Chondrocyte (in vitro differentiated cells): ENCODE measurements at places on chromosomes 5 and 9.
A peak's percentile ranks its signal among the peaks of the same experiment; 100 is the strongest.

DNA sequence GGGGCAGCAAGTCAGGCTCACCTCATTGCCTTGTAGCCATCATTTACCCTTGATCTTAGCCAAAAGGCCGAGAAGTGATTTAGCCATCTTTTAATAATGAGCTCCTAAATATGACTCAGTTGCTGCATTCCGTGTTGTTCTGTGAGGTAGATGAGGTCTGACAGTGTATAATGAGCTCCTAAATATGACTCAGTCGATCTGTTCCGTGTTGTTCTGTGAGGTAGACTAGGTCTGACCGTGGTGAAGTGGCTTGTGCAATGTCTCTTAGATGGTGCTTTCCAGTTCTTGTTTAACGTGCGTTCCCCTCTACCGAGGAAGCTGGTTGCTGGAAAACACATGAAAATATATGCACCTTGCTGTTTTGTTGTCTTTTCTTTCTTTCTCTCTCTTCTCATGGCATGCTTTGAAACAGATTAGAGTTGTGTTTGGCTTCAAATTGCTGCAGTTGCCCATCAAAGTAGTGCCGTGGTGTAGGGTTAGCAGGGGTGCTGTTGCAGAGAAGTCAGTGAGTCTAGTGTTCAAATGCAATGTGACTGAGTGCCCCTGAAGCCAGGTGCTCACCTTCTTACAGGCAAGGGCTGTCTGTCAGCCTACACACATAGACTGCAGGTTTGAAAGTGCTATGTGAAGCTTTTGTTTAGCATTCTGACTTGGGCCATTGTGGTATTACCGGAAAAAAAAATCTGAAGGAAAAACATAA lies 118.6 kb downstream of the KDM4C start:
- DNase-seq = no peak

DNA sequence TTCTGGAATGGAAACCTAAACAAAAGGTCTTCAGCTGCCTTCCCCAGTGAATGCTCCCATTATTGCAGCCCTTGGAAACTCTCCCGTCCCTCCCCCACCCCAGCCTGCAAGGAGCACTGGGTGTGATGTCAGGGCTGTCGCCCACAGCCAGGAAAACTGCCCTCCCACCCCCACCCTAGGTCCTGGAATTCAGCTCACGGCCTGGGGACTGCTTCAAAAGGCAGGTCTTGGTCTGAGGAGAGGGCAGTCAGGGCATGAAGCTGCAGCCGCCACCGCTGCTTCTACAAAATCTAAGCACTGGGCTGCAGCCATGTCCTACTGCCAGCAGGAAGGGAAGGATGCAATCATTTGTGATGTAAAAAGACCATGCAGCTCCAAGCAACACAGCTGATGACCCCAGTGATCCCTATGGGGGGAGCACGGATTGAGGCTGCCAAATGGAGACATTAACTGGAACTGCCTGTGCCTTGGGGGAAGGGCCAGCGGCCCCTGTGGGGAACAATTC lies 11.4 kb downstream of the GRHPR start:
- DNase-seq = no peak

DNA sequence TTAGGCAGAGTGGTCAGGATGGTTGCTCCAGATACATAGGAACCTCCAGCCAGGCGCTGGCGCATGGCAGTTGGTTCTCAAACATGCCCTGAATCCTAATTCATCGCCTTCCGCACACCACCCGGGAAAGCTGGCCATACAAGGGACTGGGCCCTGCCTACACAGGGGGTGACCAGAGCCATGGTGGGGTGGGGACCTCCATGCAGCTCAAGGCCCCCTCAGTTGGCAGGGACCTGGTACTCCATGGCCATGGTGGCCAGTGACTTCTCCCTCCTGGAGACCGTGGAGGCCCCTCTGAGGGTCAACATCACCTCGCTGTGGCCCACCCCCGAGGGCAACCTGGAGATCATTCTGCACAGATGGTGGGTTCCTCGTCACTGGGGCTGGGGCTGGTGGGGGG lies 26.8 kb downstream of the PAEP start:
- peak; percentile 63 for DNase-seq

GRCh38 chr9:16184964-16185646 lies 632.3 kb downstream of the CCDC171 start:
- DNase-seq = no peak

DNA sequence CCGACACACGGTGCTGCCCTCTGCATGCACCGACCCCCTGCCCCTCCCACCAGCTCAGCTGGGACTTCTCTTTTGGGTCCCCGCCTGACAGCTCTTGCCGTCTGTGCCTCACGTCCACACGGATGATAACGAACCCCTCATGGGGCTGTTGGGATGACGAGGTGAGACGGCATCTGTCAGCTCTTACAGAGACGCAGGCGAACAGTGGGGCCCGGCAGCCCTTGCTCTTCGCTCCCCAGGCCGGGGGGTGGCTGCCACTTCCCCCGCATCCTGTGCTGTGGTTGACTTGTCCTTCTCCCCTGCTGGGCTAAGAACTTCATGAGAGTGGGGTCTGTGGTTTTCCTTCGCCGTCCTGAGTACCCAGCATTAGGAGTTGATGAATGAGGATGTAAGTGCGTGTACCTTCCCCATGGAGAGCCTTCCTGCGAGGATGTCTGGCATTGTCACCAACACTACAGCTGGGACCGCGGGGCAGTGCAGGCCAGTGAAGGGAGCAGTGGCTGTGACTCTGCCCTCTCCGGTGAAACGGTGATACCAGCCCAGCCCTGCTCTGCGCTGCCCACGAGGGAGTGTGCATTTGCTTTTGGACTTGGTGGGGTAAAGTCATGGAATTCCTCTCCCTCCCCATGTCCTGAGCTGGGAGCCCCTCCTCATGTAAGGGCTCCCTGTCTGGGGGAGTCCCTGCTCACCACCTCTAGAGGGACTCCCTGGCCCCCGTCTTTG lies 23.2 kb downstream of the HK3 start:
- DNase-seq = no peak

DNA sequence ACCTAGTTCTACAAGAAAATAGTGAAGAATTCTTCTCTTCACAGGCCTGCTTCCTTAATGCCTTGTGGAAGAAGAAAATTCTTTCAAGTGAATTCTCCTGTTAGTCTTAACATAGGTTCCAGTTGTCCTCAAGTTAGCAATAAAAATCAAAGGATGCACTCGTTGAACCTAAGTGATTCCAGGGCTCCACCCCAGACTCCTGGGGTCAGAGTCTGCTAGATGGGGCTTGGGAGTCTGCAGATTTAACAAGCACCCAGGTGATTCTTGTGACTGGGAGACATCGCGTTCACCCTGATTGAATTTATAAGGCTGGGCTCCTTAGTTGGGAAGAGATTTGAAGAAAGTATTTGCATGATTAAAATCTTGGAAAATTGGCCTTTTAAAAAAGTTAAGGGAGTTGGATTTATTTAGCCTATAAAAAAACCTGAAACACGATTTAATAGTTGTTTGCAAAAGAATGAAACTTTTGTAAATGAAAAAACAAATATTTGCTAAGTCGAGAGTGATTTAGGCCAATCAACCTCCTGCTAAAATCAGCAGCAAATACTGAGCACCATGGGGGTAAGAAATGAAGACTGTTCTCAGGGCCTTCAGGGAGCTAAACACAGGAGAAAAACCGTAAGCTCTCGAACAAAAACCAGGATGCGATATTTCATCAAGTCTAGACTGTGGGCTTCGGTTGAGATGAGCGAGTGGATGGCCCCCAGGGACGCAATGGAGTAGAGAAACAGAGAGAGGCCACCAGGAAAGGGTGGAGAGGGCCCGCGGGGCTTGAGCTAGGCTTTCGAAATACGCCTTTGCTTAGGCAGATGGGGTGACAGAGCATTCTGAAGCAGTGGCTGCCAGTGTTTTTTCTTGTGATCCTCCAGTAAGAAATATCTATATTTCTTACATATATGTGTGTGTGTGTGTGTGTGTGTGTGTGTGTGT lies 86.9 kb upstream of the TTC23L start:
- no peak for DNase-seq

- no peak for DNase-seq
Measured at GRCh38 chr9:118325757-118326156, 621.6 kb downstream of the TLR4 start.

GRCh38 chr5:174832811-174833210 lies 108.4 kb downstream of the MSX2 start:
- no peak for DNase-seq

- DNase-seq = no peak
Measured at GRCh38 chr5:177188775-177189174, 55.2 kb downstream of the NSD1 start.

- no peak for DNase-seq
Measured at GRCh38 chr9:107266624-107267368, 16.3 kb upstream of the RAD23B start.

- DNase-seq = no peak
Measured at GRCh38 chr5:40389591-40389990, 290.1 kb upstream of the PTGER4 start.

- DNase-seq = no peak
Measured at GRCh38 chr5:112548246-112548881, 129.3 kb upstream of the EPB41L4A start.

DNA sequence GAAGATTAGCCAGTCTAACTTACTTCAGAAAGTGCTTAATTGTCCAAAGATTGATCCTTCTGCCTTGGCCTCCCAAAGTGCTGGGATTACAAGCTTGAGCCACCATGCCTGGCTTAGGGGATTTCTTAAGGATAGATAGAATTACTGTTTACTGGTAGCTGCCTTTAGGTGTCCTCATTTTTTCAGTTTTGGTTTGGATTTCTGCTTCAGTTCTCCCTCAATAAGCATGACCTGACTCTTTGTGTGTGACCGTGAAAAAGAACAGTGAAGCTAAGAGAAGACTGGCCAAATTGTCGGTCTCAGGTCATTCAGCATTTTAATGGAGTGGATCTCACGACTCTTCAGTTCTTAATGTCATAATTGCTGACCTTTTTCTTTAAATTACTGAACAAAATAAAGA lies 22.9 kb upstream of the CMYA5 start:
- no peak for DNase-seq

- DNase-seq = no peak
Measured at GRCh38 chr9:105676351-105676923, 14.2 kb downstream of the TAL2 start.

DNA sequence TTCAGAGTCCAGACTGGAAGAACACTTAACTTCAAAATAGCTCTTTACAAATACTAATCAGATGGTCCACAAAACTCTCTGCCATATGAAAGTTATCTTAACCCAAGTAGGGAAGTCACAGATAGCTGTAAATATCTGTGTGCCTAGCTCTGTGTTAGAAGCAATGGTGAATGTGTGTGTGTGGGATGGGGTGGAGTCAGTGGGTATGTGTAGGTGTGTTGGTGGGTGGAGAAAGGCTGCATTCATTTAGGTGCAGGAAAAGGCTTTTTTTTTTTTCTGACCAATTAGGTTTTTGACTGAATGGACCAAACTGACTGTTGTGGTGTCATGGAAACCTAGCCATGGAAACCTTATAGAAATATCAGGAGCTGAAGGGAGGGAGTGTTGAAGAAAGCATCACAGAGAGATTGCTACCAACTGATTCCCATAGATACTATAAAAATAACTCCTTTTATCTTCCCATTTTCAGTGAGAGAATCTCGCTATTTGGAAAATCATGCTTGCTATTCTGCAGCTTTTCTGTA lies 156.2 kb upstream of the NR3C1 start:
- no peak for DNase-seq

- DNase-seq = no peak
Measured at GRCh38 chr5:118593003-118593328, 395.4 kb downstream of the DTWD2 start.

DNA sequence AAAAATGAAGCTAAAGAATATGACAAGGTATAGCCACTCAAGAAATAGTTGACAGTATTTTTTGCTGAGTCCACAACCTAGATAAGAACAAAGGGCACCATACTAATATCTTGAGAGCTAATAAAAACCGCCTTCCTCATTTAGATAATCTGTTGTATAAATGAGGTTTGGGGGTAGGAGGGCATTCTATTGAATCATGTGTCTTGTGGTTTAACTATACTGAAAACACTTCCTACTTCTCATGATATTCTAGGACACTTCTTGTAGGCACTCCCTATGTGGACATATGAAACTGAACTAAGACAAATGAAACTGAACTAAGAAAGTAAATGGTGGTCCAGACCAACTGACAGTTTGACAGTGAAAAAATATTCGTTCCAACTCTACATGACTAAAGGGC lies 1268.5 kb upstream of the C9orf72 start:
- no peak for DNase-seq

GRCh38 chr5:155807884-155808576 lies 518.9 kb upstream of the SGCD start:
- no peak for DNase-seq

DNA sequence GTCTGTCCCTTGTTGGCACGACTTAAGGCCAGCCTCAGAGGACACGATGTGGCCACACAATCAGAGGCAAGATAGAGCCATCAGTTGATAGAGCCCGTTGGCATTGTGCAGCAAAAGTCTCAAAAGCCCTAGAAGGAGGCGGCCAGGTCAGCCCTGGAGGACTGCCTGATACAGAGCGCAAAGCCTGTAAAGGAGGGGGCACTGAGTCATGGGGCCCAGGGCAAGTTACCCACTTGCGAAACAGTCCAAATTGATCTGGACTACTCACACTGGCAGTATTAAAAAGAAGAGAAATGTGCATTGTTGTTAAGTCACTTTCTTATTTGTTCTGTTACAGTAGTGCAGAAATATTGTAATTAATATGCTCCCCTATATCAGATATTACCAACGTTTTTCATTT lies 51.5 kb downstream of the KLF9 start:
- no peak for DNase-seq

GRCh38 chr5:116681334-116682013 lies 106.9 kb upstream of the SEMA6A start:
- no peak for DNase-seq

DNA sequence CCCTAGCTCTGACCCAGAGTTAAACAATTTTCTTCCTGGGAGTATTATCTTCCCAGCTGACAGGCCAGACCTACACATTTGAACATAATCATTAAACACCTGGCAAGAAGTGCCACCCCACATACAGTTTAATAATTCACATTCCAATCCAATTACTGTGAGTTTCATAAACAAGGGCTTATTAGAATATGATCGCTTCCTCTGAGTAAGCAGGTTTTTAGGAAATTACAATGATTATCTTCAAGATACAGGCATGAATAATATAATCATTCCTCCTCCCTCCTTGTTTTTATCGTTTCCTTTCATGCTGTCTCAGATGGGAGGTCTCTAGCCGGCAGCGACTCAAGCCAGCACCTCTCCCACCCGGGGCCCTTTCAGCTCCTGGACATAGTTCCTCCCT lies 15.8 kb upstream of the KIF4B start:
- DNase-seq = no peak

GRCh38 chr5:172931001-172931536 lies 28.2 kb upstream of the RPL26L1 start:
- no peak for DNase-seq

DNA sequence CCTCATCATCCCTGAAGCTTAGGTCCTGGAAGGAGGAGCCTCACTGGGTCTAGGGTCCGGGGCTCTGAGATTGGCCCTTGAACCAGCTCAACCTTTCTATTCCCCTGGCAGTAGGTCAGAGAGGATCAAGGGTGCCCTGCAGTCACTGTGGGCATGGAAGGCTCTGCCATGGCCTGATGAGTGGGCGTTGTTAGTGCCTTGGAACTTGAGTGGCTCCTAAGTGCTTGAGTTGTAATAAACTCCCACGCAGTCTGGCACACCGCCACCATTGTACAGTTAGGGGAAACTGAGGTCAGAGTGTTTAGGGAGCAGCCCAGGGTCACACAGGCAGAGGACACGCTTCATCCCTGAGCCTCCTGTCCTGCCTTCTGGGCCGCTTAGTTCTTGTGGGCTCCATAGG lies 10.4 kb upstream of the SYNPO start:
- no peak for DNase-seq
